ENCODE measurements at places on chromosomes 12 and 14.

DNA sequence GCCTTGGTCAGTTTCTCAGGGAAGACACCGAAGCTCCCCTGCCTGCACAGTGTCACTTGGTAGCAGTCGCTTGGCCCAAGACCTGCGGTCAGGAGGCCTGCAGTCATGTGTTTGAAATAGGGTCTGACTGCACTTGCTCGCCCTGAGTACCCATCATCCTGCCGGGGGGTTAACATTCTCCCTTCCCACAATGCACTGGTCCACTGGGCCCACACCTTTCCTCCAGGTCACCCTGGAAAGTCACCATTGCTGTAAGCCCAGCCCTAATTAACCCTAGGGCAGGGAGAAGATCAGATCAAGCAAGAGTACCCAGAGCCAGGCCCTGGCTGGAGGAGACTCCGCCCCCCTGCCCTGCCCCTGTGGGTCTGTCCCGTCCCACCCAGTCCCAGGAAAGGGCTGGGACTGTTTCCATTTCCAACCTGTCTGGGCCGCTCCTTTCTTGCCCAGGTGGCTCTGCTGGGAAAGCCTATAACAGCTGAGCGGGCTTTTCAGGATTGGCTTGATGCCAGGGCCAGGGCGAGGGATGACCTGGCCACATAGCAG lies 87.1 kb downstream of the ZFP36L1 start:
- no peak for DNase-seq

GRCh38 chr12:27900920-27901879 lies 71.3 kb downstream of the PTHLH start:
- DNase-seq, result no peak

- no peak for DNase-seq
Observed at GRCh38 chr14:76958980-76959710, 69.4 kb downstream of the IRF2BPL start.

DNA sequence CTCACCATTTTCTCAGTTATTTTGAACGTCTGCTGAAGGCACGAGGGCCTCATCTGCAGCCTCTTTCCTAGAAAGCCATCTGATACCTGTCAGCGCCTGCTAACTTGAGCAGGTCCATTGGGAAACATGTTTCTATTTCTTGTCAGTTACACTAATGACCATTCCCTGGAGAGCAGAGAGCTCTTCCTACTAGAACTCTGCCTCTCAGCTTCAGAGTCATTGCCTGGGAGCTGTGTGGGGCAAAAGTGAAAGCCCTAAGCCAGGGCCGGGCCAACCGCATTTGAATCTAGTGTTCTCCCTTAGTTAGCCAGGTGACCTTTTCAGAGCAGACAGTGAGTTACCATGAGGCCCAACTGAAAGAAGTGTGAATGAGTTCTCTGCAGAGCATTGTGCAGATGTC lies 135.8 kb downstream of the EML1 start:
- no peak for DNase-seq

- no peak for DNase-seq
Observed at GRCh38 chr12:52612431-52613383, 5.7 kb downstream of the KRT73 start.

DNA sequence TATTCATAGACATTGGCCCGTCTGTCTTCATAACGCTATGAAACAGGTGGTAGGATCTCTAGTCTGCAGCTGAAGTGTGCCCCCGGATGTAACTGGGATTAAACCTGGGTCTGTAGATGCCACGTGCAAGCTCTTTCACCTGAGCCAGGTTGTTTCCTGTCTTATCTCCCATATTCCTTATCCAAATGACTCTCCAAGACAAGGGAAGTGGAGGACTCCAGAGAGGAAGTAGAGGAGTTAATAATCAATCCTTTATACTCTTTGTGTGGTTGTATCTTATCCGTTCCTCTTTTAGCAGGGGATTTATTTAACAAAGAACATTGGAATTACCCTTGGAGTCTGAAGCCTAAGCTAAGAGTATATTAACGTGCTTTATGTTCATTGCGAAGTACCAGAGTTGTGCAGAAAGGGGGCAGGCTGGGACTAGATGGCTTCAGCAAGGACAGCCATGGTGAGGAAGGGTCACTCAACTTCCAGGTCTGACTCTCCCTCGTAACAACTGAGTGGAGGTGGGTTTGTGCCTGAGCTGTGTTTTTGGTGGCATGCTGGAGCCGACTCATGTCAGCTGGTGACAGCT lies 82.8 kb downstream of the RIN3 start:
- DNase-seq, result no peak

DNA sequence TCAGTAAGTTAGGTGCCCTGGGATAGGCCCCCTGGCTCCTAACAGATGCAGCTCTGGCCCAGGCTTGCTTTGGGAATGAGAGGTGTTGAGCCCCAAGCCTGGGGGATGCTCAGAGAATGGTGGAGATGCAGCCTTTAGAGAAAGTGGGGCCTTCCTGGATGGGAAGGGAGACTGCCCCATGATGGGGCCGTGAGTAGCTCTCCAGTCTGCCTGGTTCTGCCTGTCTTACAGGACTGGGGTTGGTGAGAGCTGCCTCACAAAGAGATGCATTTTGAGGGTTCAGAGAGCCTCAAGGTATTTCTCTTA lies 523 bp upstream of the VRTN start:
- DNase-seq, result no peak

- DNase-seq, result peak; percentile 86
Observed at GRCh38 chr12:116426391-116427136, 132.6 kb upstream of the MAP1LC3B2 start.

DNA sequence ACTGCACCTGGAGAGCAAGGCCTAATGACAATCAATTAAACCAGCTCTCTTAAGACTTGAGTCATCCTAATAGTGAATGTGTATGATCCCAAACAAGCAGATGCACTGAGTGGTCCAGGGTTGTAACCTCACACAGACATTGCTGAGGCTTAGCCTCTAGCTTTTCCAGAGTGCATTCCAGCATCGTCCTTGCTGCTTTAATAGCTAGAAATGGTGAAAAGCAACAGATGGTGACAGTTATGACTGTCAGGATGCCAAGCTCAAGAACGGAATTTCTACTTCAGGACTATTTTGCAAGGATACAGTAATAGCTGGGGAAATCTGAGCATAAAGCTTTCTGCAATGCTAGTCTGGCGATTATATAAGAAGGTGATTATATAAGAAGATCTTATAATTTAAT lies 34.6 kb downstream of the PTPRR start:
- DNase-seq, result peak; percentile 27

DNA sequence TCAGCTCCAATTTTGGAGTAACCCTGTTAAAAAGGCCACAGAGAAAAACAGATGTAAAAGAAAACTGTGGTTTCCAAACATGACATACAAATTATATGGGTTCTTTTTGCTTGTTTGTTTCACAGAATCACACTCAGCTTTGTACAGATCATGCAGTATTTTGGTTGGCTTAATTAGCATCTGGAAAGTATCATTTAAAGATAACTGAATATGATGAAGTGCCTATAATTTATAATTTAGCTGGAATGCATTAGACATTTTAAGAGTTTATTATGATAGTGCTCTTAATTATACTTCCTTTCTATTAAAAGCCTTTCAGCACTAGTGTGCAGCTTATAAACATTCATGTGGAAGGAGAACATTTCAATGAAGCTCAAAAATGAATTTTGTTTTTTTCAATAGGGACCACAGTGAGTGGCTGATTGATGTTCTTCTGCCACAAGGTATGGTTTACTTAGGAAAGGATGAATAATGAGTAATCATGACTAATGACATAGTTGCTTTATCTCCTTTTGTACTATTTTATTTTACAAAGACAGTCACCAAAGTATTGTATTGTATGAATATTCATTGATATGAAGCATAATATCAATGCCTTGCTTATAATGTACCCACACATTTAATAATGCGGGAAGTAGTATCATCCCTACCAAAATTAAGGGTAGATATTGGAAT lies 98.3 kb downstream of the UNC79 start:
- no peak for DNase-seq

- DNase-seq, result no peak
Observed at GRCh38 chr12:130803702-130804101, 35.3 kb downstream of the STX2 start.

- no peak for DNase-seq
Observed at GRCh38 chr12:26031318-26031717, 72.8 kb downstream of the RASSF8 start.

DNA sequence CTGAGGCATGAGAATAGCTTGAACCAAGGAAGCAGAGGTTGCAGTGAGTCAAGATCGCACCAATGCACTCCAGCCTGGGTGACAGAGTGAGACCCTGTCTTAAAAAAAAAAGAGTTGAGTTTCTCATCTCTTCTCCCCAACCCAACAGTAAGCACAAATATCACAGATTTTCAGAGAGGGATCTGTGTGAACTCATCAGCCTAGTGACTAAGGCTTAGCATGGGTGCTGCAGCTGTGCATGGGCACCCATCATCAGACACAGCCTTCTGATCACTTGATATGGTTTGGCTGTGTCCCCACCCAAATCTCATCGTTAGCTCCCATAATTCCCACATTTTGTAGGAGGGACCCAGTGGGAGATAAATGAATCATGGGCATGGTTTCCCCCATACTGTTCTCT lies 298.9 kb downstream of the PCNX1 start:
- no peak for DNase-seq

DNA sequence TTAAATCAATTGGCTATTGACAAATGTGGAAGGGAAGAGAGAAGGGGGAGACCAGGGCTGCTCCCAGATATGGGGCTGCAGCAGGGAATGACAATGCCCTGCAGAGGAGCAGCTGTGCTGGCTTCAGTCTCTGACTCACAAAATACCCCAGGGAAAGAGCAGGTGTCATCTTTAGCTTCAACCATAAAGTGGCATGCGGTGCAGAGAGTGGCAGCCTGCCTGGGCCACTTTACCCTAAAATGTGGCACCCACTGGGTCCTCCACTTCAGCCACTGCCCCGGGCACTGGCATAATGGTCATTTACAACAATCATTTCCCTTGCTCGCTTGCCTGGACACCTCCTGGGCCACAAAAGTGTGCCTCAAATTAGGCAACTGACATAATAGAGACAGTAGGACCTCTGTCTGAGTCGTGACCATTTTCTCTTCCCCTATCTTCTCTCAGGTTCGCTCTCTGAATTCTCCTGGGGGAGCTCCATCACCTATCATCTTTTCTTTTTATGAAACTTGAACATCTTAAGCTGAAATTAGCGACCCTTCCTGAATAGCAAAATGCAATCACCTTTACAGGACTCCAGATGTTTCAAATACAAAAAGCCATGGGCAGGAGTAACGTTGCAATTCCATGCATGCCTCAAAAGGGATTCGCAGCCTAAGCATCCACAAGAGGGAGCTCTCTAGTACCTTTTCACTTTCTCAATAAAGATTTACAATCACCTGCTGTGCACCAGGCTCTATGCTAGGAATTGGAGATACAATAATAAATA lies 179.9 kb upstream of the ATF7IP start:
- DNase-seq, result peak; percentile 39

DNA sequence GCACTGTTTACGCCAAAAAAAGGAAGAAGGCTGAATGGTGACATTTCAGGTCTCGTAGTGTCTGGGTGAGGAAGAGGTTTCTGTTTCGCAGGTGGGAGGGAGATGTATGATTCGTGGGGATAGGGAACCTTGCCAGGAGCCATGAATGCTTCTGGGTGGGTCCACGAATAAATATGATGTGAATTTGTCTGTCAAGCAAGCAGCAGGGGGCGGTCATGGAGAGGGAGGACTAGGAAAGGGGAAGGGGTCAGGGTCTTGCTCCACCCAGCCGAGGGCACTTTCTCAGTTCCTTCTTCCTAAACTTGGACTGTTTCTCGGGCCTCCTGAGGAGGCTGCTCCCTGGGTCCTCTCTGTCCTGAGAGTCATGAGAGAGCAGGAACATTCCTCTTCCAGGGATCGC lies 72.5 kb downstream of the LGMN start:
- no peak for DNase-seq

GRCh38 chr12:121990692-121991603 lies 30.7 kb upstream of the BCL7A start:
- no peak for DNase-seq

GRCh38 chr12:71441836-71442566 lies 2.4 kb downstream of the LGR5 start:
- DNase-seq, result no peak

DNA sequence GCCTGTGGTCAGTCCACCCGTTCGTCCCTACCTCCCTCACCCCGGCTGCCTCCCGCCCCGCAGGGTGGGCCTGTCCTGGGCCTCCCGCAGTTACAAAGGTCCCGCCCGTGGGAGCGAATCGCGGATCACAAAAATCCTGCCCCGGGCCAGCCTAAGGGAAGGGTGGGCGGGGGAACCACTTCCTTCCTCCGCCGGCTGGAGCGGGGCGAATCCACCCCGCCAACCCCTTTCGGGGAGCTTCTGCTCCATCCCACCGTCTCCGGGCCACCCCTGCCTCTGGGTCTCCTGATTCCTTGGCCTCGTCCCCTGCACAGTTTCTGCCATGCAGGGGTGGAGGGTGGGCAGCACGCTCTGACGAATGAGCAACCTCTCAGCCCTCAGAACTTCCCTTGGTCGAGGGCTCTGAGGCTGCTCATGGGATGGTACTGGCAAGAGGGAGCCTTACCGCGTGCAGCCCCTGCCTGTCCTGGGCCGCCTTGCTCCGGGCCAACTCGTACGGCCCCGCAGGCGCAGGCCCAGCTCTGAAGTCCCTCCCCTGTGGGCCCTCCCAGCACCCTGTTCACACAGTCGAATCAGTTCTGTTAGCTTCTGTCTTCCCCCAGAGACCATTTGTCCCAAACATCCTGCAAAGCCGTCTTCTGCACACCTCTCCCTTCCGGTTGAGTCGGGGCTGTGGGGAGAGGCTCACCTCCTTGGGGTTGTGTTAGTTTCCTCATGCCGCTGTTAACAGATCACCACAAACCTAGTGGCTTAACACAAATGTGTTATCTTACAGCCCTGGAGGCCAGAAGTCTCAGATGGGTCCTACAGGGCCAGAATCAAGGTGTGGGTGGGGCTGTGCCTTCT lies 589 bp upstream of the HVCN1 start:
- peak; percentile 80 for DNase-seq

DNA sequence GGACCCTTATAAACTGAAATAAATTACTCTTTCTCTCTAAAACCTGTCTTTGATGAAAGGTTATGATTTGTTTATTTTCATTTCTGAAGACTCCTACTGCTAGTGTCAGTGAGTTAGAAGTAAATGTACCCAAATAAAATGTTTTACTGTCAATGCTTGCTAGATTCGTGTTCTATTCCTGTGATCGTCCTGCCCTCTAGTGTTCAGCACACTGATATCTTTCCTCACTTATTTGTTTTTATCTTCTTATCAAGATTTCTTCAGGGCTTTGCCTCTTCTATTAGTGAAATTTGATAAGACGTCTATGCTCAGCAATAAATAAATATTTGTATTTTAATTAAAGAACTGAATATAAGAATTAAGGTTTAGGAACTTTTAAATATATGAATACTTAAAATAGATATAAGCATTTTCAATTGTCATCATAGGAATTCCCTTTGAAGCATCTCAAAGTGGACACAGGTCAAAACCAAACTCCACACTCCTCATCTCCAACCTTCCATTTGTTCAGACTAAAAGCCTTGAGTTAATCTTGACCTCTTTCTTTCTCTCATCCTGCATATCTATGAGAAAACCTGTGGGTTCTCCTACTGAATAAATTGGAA lies 75.8 kb downstream of the C12orf50 start:
- DNase-seq, result no peak

- DNase-seq, result peak; percentile 81
Observed at GRCh38 chr12:57896434-57897201, 44.7 kb upstream of the ATP23 start.
